ENCODE measurements at places on chromosomes 6 and 20. TPM values are rescaled to one million over a fixed set of nuclear protein-coding genes. Genes with fewer than 3 reads are reported as not detected.
A peak's percentile ranks its signal among the peaks of the same experiment; 100 is the strongest.

GRCh38 chr6:76381612-76382011 lies 309.1 kb upstream of the IMPG1 start:
- no peaks in the 10 kb centered on the region for H3K4me1 ChIP-seq
- no peak overlapping the region for H3K27ac ChIP-seq

DNA sequence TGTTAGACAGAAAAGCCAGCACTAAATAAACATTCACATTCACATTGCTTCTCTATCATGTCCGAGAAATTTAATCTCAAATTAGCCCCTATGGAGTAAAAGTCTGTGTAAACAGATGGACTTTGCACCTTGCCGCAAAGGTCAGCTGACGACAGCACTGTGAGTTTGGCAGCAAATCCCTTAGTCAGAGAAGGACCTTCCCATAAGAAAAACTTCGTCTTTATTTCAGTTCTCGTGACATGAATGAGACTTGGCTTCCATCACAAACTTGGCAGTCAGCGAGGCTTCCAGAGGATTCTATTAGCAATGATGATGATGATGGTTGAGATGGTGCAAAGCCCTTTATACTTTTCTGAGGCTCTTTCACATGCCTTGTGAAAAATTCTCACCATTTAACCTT lies 133.7 kb upstream of the IFNGR1 start:
- no peak for DNase-seq
- H3K27ac ChIP-seq = no peak overlapping the region
- H3K27me3 ChIP-seq = no peaks in the 10 kb centered on the region
- no peak overlapping the region for H3K4me3 ChIP-seq

DNA sequence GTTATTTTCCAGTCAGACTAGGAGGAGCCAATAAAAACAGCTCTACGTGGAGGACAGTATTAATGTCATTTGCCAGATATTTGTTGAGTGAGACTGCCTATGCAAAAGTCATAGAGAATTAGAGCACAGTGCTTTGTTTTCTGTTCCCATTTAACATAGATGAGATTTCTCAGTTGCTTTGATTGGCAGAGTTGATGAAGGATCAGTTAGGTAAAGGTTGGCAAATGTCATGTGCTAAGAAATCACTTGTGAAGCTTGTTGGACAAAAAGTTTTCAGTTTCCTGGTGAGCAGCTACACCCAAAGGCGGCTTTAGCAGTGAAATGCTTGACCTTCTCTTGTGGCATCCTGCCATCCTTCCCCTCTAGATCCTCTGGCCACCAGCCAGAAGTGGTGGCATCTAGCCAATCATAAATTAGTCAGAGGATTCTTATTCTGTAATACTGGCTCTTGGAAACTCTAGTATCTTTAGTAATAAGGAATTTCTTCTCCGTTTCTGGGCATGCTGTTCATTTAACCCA lies 37.0 kb downstream of the BCKDHB start:
- no peaks in the 10 kb centered on the region for H3K36me3 ChIP-seq
- H3K4me3 ChIP-seq = no peak overlapping the region
- H3K27ac ChIP-seq = no peak overlapping the region
- no peaks in the 10 kb centered on the region for H3K27me3 ChIP-seq
- DNase-seq = no peak

CAP2 gene
- 390 TPM for total RNA-seq

DNA sequence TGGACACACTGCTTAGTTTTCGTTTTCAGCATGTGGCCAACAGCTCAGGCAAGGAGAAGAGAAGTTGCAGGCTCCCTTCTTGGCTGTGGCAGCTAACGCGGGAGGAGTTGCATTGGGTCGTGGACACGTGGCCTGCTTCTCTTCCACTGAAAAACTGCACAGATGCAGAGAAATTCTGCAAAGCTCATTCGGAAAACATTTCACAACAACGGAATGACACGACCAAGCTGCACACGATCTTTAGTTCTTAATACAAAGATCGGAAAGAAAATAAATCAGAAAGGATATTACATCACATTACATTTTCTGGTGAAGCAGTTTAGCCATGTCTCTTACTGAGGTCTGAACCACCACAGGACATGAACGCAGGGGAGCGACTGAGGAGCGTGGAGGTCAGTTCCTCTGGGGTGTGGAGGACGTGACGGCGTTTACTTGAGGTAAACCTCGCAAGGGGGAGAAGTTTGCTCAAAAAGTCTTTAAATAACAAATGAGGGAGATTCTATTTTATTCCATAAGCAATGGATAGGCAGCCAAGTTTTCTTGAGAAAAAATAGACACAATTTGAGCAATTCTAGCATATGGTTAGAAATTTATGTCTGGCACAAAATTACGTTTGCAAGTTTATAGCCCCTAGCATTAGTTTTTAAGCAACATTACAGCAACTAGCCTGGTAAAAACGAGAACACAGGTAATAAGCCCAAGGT lies 178.3 kb downstream of the THBS2 start:
- no peaks in the 10 kb centered on the region for H3K4me1 ChIP-seq
- H3K36me3 ChIP-seq = no peaks in the 10 kb centered on the region
- H3K4me3 ChIP-seq = no peak overlapping the region
- no peaks in the 10 kb centered on the region for H3K27me3 ChIP-seq

GRCh38 chr6:15312500-15312899 lies 66.6 kb downstream of the JARID2 start:
- no peak for DNase-seq
- no peaks in the 10 kb centered on the region for H3K36me3 ChIP-seq
- no peak overlapping the region for H3K4me3 ChIP-seq
- peaks cover 53% of the 10 kb centered on the region for H3K4me1 ChIP-seq
- H3K27ac ChIP-seq = peak overlapping the region; percentile 62

NOX3 gene
- not detected for total RNA-seq
